ENCODE measurements at places on chromosomes 6 and 20.

DNA sequence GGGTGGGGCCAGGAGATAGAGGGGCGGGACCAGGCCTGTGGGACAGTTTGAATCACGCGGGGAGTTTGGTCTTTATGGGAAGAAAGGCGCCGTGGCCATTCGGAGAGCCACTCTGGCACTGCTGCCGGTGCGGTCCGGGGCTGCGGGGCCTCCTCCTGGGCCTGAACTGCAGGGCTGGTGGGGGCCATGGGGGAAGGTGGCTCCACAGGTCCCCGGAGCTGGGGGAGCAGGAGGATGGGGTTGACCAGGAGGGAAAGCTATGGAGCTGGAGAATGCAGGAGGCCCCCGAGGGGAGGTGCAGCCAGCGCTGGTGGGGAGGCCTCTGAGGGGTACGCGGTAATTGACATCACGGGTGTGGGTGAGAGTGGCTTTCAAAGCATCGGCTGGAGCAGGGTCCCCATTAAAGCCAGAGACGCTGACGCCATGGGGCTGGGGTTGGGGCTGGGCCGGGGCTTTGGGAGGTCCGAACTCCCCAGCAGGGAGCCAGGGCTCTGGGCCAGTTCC, 1.8 kb upstream of the BHLHE23 start:
- no peak for DNase-seq

- DNase-seq, result no peak
These were observed 45.7 kb upstream of the TMEM170B start for GRCh38 chr6:11491596-11492463.

GRCh38 chr6:168099201-168100010, 20.4 kb upstream of the FRMD1 start:
- DNase-seq, result no peak

DNA sequence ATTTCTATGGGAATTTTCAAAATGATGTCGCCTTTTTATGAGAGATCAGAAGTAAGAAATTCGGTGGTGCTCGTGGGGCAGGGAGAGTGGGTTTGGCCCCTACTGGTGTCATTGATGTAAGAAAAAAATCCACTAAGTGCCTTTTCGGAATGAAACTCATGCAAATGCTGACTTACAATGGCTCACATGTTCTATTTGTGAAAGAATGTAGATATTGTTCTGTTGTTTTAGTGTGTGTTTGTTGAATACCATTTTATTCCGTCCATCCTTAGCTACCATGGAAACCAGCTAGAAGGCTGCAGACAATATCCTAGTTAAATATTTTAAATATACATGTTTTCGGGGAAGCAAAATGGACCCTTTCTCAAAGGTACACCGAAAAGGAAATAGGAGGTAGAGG, 304.9 kb downstream of the TAF4 start:
- DNase-seq, result no peak

GRCh38 chr6:2480267-2480966, 235.0 kb upstream of the GMDS start:
- no peak for DNase-seq

- DNase-seq, result no peak
These were observed 13.7 kb upstream of the TMX4 start for GRCh38 chr20:8033151-8033841.

GRCh38 chr20:63741676-63742380, 2.3 kb downstream of the SLC2A4RG start:
- DNase-seq, result no peak

DNA sequence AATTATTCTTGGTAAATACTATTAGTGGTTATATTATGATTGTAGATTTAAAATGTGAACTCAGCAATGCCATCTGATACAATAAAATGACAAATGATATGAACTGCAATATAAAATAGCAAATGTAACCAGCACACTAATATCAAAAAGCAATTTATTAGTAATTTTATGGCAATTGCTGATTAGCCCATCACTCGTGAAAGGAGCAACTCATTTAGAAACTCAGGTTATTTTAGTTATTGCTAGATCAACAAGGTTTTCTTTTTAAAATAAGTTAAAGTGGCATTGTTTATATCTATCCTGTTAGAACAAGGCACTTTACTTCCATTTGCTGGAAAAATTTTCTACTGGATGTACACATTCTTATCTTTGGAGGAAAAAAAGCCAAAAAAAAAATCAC, 18.4 kb upstream of the MCUR1 start:
- no peak for DNase-seq

GRCh38 chr6:36856277-36856676, 17.0 kb upstream of the CPNE5 start:
- no peak for DNase-seq

GRCh38 chr6:12170351-12171092, 119.6 kb upstream of the EDN1 start:
- DNase-seq, result no peak

DNA sequence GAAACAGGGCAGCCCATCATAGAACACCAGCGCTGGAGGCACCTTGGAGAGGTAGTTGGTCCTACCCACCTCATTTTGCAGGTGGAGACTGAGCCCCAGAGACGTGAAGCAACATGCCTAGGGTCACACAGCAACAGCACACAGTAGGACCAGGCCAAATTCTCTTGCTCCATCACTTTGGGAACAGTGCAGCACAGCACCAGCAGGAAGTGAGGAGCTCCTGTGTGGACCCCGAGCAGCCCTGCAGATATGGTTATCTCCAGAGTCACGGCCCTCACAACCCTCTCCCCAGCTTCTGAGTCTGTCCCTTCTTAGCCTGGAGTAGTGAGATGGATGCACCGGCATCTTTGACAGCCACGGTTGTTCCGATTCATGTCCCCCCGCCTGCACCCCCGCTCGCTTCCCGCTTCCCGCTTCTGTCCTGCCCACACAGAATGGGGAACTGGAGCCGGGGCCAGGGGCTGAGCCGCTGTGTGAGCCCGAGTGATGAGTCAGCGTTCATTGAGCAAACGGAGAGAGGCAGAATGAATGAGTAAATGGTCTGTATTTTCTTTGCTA, 72.6 kb upstream of the DUSP22 start:
- DNase-seq, result no peak

DNA sequence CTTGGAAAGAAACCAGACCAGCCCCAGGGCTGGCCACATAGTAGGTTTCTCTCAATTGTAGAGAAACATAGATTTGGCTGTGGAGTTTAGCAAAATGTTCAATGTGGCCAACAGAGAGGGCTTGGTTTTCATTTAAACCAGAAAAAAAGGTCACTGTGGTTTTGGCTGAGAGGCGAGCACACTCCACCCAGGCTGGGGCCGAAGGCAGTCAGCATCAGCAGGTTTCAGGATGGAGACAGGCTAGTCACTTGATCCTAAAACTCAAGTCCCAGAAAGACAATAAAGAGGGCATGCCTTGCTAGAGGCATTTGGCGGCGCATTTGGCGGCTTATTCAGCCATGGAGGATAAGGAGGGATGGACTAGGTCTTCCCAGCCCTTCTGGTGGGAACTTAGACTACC, 73.1 kb downstream of the PRND start:
- no peak for DNase-seq

GRCh38 chr6:110211753-110212152, 31.5 kb downstream of the CDC40 start:
- no peak for DNase-seq

- no peak for DNase-seq
These were observed 327.0 kb downstream of the NRN1 start for GRCh38 chr6:5679691-5680090.

- no peak for DNase-seq
These were observed 1368.8 kb upstream of the ADGRB3 start for GRCh38 chr6:67265996-67266921.

GRCh38 chr6:110517601-110518281, 41.3 kb upstream of the SLC22A16 start:
- DNase-seq, result no peak

GRCh38 chr20:56735084-56735642, 106.1 kb downstream of the TFAP2C start:
- DNase-seq, result no peak

GRCh38 chr6:143773506-143774150, 69.5 kb upstream of the LTV1 start:
- DNase-seq, result no peak

GRCh38 chr6:47137073-47137472, 94.9 kb upstream of the ADGRF1 start:
- no peak for DNase-seq

- DNase-seq, result no peak
These were observed 12.8 kb upstream of the ZNF217 start for GRCh38 chr20:53606364-53606985.

DNA sequence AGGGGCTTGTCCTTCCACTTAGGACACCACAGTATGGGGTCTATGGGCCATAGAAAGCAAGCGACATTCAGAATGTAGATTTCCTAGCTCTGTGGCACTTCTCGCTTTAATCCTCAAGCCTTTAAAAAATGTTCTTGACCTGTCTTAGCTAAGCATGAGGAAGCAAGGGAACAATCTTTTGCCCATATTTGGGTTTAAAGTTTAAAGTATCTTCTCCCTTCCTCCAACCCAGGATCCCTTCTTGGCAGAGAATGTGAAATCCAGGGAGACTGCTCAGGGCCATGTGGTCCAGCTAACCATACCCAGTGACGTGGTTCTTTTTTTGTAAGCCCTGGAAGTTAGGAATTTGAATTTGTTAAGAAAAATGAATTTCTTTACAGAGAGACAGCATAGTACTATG, 289.9 kb downstream of the BTBD9 start:
- DNase-seq, result no peak

GRCh38 chr6:137013738-137014602, 30.8 kb downstream of the IL20RA start:
- DNase-seq, result no peak

DNA sequence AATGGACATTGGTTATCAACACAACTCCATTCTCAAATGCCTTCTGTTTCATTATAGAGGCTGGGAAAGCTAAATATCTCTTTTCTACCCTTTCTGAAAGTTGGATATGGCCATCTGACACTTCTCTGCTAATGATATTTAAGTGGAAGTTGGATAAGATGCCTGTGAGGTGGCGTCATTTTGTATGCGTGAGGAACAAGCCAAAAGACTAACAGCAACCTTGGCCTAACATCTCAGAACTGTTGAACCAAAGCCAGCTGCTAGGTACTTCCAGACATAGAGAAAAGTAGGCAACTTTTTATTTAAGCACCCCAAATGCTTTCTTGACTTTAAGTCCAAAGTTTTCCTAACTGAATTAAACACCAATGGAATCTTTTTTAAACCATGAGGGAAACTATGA, 708.4 kb downstream of the CD109 start:
- DNase-seq, result no peak

GRCh38 chr6:157715728-157716164, 107.3 kb upstream of the SNX9 start:
- no peak for DNase-seq

- no peak for DNase-seq
These were observed 1.6 kb downstream of the OLIG3 start for GRCh38 chr6:137492289-137493217.

DNA sequence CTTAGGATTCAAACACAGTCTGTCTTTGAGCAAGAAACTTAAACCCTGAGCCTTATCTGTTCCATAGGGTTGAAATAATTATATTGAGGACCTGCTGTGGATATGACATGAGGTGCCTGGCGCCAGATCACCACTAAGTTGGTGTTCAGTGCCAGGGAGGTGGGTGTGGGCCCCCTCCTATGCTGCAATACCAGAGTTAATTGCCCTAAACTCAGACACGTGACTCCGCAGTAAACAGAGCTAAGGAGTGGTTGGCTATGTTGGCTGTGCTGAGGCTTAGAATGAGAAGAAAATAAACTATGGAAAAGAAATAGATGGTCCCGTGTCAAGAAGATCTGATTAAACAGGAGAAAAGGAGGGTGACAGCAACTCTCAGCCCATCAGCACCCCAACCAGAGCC, 419.4 kb upstream of the JARID2 start:
- no peak for DNase-seq

- DNase-seq, result no peak
These were observed 40.1 kb downstream of the ZBTB2 start for GRCh38 chr6:151351146-151351700.

Measured in T-helper 9 cell (primary cell).